ENCODE measurements at places on chromosomes 5 and 9.

- DNase-seq: no peak
Measured at GRCh38 chr5:16459451-16459850, 6.1 kb downstream of the ZNF622 start.

GRCh38 chr5:893137-893506, 438 bp downstream of the TRIP13 start:
- no peak for DNase-seq

DNA sequence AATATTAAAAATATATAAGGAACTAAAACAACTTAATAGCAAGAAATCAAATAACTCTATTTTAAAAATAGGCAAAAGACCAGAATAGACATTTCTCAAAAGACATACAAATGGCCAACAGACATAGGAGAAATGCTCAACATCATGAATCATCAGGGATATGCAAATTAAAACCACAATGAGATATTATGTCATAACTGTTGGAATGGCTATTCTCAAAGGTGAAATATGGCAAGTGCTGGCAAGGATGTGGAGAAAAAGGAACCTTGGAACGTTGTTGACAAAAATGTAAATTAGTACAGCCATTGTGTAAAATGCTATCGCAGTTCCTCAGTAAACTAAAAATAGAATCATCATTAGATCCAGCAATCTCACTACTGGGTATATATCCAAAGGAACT, 468.5 kb downstream of the NFIB start:
- no peak for DNase-seq

- DNase-seq: no peak
Measured at GRCh38 chr9:124228516-124228915, 29.2 kb upstream of the NEK6 start.

- DNase-seq: no peak
Measured at GRCh38 chr9:129703667-129704355, 38.4 kb downstream of the PRRX2 start.

- DNase-seq: no peak
Measured at GRCh38 chr9:81396528-81396927, 292.8 kb downstream of the TLE1 start.

DNA sequence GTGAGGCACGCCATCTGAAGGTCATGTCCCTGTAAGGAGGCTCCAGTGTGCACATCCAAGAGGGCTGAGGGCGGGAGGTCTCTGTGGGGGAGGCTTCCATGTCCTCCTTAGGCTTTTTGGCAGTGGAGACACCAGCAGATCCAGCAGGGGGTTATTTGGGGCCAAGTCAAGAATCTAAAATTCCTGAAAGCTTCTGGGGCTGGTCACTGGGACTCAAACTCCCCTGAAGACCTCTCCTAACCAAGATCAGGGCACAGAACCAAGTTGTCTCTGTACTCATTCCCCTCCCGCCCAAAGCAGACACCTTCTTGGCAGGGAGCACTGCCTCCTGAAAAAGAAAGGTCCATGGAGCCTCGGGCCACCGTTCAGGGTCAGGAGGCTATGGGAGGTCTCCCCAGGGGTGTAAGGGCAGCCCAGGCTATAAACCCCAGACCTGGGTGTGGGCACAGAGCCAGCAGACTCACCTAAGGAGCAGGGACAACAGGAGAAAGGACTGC, 127.4 kb upstream of the ADRA1B start:
- no peak for DNase-seq

DNA sequence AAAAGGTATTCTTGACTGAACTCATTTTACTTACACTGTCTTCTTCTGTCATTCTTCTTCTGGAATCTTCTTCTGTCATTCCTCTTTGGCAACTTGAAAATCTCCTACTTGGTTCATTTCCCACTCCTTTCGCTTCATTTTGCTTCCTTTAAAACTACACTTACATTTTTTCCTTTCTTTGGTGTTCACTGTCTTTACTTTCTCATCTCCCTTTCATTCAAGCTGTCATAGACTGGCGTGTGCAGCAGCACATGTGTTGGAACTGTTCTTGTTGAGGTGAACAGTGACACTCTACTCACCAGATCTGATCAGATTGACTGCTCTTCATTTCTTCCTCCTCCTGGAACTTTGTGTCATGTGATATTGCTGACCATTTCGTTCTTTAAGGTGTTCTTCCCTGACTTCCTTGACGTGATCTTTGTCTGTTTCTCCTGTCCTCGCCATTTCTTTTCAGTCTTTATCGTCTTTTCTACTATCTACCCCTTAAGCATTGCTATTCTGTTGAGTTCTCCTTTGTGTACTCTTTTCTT, 6.4 kb downstream of the DNAJC25 start:
- no peak for DNase-seq
